ENCODE measurements at places on chromosomes 2 and 18. TPM values are rescaled to one million over a fixed set of nuclear protein-coding genes. Genes with fewer than 3 reads are reported as not detected.
A peak's percentile ranks its signal among the peaks of the same experiment; 100 is the strongest.

- DNase-seq = no peak
These were observed 46.7 kb downstream of the LYPD6B start for GRCh38 chr2:149084924-149085795.

GRCh38 chr18:50313873-50314460, 26.5 kb upstream of the CXXC1 start:
- peak; percentile 72 for DNase-seq

DNA sequence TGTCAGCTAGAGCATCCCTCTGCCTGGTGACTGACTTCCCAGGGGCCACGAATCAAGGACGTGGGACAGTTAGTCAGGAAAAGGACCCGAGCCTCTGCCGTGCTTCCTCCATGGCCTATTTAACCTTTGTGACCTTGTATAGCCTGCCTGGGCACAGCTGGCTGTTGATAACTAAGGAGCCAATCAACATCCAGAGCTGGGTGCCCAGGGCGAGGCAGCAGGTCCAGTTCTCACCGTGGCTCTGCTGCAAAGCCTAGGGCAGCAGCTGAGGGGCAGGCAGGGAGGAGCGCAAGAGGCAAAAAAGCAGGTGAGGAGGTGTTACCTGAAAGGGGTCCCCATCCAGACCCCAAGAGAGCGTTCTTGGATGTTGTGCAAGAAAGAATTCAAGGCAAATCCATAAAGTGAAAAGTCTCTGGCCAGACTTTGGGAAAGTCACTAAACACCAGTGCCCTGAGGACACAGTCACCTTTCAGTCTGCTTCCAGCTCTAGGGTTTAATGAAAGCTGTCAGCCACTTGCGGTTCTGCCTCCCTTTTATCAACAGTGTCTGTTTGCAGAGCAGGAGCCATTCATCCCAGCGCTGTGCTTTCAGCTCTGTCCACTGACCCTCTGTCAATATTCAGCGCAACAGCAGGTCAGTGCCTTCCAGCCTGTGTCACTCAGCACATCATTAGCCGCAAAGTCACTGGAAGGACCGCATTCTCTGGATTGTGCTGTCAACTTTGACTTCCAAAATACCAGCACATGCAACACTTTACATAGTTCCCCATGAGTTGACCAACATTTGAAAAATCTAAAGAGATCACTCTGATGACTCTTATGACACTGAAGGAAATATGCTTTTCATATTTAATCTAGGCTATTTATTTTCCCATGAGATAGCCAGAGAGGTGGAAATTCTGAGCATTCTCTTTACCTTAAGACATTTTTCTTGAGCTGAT, 38.6 kb upstream of the ASAP2 start:
- no peak for DNase-seq

GRCh38 chr2:18976168-18976961, 382.1 kb downstream of the OSR1 start:
- DNase-seq = no peak

GRCh38 chr2:148557844-148558436, 86.6 kb upstream of the EPC2 start:
- DNase-seq = no peak

The MAP3K19 gene
- total RNA-seq = not detected

The ALPI gene
- total RNA-seq = not detected

- DNase-seq = no peak
These were observed 78.2 kb downstream of the UBE2E3 start for GRCh38 chr2:181058378-181059269.

DNA sequence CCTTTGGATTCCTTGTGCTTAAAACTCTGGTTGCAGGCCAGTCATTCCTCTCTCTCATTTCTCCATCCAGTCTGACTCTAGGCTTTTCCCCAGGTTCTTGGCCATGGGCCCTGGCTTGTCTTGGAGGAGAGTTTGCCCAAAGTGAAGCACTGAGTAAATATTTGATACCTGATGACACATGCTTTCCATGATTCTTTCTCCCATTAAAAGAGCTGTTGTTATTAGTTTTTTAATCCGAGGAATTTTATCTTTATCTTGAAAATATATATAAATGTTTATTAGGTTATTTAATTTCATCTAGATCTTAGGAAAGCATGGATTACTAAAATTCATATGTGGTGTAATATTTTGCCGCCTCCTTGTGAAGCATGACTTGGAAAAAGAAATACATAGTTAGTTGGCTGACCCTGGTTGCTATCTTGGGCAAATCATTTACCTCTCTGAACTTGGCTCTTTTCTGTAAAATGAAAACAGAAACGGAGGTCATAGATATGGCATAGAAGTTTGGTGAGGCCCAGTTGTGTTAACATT, 650.1 kb downstream of the SLC4A3 start:
- DNase-seq = peak; percentile 87

DNA sequence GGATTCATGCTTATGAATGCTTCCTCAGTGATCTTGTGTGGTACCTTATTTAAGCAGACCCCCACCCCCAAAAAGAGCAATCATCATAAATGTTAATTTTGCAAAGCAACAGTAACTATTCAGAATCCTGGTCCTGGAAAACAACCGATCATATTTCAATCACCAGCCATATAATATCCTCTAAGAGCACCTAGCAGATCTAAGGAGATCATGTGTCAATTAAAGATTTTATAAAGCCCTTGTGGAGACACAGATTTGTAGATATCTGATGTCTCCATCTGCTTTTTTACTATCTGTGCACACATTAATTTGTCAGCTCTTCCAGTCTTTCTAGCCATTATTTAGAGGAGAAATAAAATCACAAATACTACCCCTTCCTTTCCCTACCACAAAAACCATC, 423.7 kb downstream of the TGIF1 start:
- DNase-seq = no peak

- DNase-seq = no peak
These were observed 43.7 kb upstream of the SEMA4C start for GRCh38 chr2:96913398-96914202.

Measured in left lobe of liver (tissue), 2 donors.